NCI-H1105 treated with DMSO at 0.1 percent for 48 hours (cell line): ENCODE measurements at places on chromosomes 2 and 18.

DNA sequence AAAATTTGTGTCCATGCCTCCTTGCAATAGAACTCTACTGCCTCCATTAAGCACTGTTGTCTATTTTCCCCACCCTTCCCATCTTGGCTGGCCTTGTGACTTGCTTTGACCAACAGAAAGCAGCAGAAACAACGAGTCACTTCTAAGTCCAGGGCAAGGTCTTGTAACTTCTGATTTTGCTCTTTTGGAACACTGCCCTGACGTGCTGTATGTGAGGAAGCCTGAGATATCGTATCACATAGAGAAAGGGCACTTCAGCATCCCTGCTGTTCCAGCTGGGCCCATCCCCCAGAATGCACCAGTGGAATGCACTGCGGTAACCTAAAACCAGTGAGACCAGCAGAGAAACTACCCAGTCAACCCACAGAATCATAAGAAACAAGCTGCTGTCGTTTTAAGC is 28.1 kb downstream of the NCKAP1 start:
- no peak for DNase-seq

- no peak for DNase-seq
These were observed 93.4 kb downstream of the TWIST2 start for GRCh38 chr2:238941262-238941792.

- no peak for DNase-seq
These were observed 263.7 kb downstream of the ALK start for GRCh38 chr2:29657674-29658073.

DNA sequence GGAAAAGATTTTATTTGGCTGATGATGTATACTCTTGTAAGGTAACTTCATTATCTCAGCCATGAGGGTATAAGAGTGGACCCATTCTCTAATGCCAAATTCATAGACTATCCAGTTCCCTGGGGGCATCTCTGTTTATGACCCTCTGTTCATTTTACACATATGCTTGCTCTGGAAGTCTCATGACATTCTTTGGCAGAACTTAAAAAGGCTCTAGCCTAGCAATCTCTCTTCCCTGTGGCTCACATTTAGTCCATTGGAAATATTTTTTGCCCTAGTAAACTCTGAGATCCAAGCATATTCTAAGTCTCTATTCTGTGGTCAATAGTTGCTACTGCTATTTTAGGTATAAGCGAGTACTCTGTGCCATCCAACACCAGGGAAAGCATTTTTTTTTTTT is 1201.8 kb upstream of the ZEB2 start:
- no peak for DNase-seq

DNA sequence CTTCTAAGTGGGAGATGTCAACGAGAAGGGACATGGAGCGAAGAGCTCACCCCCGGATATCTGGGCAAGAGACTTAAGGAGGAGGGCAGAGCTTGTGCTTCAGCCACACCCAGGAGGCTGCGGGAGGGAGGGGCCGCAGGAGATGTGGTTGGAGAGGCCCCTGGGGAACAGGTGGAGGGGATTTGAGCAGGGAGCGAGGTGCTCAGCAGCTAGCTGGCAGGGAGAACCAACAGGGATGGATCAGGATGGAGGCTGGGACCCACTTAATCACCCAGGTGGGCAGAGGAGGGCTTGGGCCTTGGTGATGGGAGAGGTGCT is 78.3 kb downstream of the MBP start:
- DNase-seq: no peak
